ENCODE measurements at places on chromosomes 6 and 20.

GRCh38 chr6:149275621-149276020 is 41.9 kb upstream of the TAB2 start:
- DNase-seq, result no peak

DNA sequence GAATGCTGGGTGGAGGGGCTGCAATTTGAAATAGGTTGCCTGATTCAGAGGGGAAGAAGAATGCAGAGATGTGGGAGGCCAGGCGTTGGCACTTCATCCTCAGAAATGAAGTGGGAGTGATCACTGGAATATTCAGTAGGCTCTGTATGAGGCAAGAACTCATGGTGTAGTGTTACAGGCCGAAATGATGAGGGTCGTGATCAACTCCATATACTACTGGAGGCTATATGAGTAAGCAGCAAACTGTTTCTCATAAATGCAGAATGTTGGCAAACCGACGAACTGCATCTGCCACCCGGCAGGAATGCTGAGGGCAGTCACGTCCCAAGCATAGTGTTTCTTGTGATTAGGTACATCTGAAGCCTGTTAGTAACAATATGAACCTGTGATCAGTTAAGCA is 12.7 kb downstream of the KCNS1 start:
- no peak for DNase-seq

DNA sequence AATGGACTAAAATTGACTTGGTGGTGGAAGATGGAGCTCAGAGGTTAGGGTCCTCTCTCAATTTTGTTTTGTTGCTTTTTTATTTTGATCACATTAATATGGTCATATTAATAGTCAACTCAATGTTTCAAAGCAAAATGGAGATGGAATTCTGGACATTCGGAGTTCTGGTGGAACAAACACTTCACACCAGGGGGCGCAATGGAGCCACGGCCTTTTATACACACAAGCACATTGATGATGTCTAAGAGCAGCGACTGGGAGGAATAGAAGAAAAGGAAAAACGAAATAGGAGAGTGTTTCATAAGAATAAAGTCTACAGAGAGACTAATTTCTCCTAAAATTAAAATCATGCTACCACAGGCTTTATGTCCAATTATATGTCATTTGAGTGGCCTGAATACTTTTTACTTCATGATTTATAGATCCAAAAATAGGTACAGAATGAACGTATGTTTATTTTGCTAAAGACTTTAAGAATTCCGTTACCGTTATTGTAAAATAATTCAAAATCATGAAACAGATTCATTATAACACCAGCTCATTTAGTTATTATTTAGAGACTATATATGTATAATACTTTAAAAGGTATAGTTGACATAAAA is 197.6 kb upstream of the SASH1 start:
- DNase-seq, result peak; percentile 81

DNA sequence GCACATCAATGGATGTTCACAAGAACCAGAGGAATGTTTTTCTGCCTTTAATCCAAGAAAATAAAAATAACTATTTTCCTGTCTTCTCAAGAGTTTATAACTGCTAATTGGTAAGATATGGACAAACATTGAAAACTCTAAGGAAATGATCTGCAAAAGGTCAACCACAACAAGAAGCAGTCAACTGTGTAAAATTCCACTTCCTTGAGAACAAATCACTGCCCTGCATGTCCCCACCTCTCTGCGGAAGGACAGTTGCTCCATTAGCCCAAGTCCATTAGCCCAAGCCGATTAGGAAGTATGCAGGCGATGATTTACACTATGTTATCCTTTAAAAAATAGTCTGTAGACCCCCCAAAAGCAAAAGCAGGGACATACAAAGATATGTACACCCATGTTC is 27.6 kb downstream of the SLC22A23 start:
- no peak for DNase-seq

- DNase-seq, result no peak
These were observed 66.0 kb downstream of the ARHGAP18 start for GRCh38 chr6:129643968-129644367.

- no peak for DNase-seq
These were observed 63.7 kb downstream of the PTPRK start for GRCh38 chr6:128456510-128457230.

GRCh38 chr6:164415832-164416563 is 893.4 kb downstream of the C6orf118 start:
- DNase-seq, result no peak

GRCh38 chr20:46330072-46330763 is 21.9 kb upstream of the CDH22 start:
- DNase-seq, result no peak

GRCh38 chr6:145892026-145892425 is 72.1 kb downstream of the SHPRH start:
- no peak for DNase-seq

- DNase-seq, result no peak
These were observed 651.3 kb upstream of the ARID1B start for GRCh38 chr6:156125844-156126243.

- DNase-seq, result no peak
These were observed 104.6 kb downstream of the DTD1 start for GRCh38 chr20:18692447-18692846.

DNA sequence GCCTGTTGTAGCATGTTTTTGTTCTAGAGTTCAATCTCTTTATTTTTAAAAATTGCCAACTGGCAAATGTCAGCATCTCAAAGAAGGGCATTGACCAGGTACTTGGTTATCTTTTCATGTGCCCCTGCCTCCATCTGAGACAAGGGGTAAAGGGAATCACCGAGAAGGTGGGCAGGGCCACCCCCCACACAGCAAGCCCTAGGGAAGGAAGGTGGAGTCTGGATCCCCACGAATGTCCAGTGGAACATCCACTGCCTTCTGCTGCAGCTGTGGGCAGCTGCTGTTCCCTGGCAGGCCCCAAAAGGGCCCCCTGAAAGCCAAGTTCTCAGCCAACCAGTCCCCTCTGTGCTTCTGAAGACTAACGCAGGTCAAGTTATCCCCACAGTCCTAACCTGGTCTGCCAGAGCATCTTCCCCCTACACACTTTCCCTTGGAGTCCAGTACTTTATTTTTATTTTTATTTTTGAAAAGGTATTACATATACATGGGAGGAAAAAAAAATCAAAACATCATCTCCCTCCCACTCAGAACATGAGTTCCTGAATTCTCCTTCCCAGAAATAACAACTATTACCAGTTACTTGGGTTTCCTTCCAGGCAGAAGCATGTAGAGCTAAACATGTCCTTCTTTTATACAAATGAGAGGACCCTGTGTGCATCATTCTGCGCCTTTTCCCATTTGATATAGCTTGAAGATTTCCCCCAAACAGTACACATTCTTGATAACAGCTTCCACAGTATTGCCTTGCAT is 253.7 kb downstream of the MAFB start:
- no peak for DNase-seq

DNA sequence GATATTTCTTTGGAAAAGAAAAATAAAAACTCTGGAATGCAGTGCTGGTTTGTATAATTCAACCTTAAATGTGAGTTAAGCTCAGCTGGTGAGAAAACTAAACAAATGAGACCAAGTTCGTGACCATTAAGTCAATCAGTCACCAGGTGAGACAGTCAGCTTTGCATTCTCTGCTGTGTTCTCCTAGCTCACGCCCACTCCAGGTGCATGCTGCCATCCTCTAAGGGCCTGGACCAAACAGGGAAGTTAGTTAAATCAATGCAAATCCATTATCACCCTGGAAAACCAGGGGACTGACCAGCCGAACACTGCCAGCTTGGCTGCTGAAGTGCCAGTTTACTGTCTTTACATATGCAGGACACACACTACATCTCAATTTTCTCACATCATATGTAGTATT is 7.2 kb downstream of the TPBG start:
- no peak for DNase-seq

- DNase-seq, result no peak
These were observed 552 bp upstream of the DEF6 start for GRCh38 chr6:35296931-35297600.

DNA sequence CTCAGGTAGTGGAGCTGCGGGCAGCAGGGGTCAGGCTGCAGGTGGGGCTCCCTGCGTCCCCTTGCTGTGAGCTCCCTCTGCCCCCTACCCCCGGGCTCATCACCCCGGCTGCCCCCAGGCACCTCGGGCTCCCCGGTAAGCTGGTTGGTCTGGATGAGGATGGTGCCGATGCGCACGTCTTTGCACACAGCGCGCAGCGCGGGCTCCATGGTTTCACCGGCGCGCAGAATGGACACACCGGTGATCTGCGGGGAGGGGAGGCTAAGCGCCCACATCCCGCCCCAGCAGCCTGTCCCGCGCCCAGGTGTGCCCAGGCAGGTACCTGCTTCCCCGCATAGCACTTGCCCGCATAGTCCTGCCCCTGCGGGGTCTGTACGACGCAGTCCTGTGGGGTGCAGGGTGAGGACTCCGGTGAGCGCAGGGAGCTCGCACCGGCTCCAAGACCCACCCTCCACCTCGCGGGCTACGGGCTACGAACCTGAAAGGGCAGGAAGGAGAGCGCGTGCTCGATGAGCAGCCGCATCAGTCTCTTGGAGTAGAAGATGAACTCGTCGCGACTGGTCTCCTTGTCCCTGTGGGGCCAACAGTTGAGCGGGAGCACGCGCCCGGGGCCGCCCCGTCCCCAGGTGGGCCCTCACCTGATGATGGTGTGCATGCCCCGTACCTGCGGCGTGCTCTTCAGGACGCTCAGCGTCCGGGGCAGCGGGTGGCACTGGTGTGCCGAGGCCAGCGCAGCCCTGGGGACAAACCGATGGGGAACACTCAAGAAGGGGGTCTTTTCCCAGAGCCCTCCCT is 15.5 kb downstream of the UCKL1 start:
- DNase-seq, result no peak

- DNase-seq, result no peak
These were observed 16.2 kb downstream of the ADGRB3 start for GRCh38 chr6:68651011-68651985.

DNA sequence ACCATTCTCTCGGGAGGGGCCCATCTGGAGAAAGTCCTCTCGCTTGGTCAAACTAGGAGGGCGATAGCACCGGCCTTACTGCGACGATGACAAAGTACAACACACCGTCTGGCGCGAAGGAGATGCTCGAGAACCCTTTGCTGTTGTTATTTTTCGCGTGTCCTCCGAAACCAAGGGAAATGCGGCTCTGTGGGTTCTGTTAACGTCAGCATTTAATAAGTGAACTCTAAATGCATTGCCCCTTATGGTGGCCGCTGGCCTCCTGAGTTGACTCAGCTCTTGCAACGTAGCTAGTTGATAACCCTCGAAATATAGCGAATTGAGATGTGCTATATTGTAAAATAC is 577 bp upstream of the SCAND1 start:
- DNase-seq, result peak; percentile 45

GRCh38 chr6:128655978-128656498 is 135.6 kb upstream of the PTPRK start:
- DNase-seq, result peak; percentile 19

- DNase-seq, result no peak
These were observed 232.5 kb downstream of the LAMA2 start for GRCh38 chr6:129115471-129115870.

- DNase-seq, result no peak
These were observed 1.6 kb downstream of the ADGRB3 start for GRCh38 chr6:68636666-68637065.

DNA sequence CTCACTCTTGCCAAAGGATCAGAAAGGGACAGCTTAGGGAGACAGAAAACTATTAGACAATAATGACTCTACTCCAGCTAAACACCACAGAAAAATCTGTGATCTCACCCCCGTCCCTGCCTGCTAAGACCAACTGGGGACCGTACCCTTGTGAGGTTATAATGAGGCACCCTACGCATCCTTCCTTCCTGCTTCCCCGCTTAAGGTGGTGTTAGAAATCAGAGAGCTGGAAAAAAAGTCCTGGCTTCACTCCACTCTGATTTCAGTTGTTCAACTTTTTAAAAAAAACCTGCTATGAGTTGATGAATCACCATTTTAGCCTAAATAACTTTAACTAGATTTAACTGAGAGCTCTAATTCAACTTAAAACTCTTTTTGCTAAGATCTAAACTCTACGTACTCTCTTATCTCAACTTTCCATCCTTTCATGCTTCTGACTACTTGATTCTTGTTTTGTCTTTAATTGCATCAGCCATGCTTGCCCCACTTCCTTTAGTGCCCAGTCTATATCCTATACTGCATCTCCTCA is 35.8 kb upstream of the TMEM14A start:
- DNase-seq, result peak; percentile 36

- DNase-seq, result peak; percentile 86
These were observed 44.1 kb downstream of the DPPA5 start for GRCh38 chr6:73309785-73310502.

- DNase-seq, result no peak
These were observed 40.1 kb upstream of the NNAT start for GRCh38 chr20:37480919-37481318.

GRCh38 chr20:37567671-37568588 is 40.3 kb upstream of the BLCAP start:
- no peak for DNase-seq

DNA sequence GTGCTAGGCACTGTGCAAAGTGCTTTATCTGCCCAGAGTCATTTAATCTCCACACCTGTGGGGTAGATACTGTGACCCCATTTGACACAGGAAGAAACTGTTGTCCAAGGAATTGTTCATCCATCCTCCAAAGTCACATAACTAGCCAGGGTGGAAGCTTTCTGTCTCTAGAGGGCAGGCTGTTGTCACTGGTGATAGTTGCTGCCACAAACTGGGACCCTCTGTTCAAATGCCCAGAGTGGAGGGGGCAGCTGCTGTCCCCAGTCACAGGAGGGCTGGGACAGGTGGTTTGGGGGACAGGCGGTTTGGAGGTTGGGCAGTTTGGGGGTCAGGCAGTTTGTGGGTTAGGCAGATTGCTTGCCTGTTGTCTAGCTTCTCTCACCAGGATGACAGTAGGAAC is 16.1 kb upstream of the TMEM242 start:
- DNase-seq, result no peak

DNA sequence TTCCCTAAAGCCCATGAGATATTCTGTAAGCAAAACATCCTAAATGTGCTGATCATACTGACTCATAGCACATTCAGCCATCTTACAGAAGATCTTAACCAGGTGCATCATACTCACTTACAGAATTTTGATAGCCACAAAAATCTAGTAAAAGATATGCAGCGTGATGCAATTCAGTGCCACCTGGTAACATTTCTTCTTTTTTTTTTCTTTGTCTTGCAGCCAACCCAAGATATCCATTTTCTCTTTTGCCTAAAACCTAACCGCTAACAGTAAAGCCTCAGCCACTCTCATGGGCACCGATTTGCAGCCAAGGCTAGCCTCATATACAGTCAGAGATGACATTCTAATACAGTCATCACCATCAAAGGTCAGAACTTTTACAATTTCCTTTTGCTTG is 293.3 kb downstream of the HACE1 start:
- no peak for DNase-seq

DNA sequence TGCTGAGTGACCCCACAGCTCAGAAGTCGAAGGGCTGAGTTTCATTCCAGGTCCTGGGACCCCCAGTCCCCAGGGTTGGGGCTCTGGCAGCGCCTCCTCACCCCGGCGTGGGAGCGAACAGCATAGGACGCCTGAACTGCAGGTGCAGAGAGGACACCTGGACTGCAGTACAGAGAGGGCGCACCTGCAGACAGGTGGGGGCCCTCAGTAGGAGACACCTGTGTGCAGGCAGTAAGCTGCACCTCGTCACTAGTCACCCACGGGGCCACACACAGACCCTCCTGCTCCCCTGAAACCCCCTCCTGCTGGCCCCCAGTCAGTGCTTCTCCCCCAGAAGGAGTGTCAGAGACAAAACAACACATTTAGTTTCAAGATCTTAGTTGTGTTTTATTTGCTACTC is 8.6 kb upstream of the NKAIN4 start:
- DNase-seq, result no peak

Data from stimulated activated CD4-positive, alpha-beta T cell treated with anti-CD3 and anti-CD28 coated beads, Interleukin-15, amount 100 ng/mL, for 24 hours (primary cell).